ENCODE measurements at places on chromosomes 7 and 10.

DNA sequence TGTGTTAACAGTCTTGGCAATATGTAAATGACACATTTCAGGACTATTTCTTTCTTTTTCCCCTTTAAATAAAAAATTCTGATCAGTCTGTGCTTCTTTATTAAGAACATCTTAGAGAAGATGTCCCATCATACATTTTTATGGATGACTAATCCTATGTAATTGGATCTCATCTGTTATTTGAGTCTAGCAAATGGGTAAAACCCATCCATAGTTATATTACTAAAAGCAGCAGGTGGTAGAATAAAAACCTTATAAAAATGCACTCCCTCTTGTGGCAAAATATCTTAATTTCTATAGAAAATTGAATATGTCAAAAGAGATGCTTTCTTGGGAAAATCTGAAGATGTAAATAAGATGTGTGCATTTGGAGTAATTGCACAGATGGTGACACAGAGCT lies 35.3 kb downstream of the TRRAP start:
- no peak for DNase-seq

DNA sequence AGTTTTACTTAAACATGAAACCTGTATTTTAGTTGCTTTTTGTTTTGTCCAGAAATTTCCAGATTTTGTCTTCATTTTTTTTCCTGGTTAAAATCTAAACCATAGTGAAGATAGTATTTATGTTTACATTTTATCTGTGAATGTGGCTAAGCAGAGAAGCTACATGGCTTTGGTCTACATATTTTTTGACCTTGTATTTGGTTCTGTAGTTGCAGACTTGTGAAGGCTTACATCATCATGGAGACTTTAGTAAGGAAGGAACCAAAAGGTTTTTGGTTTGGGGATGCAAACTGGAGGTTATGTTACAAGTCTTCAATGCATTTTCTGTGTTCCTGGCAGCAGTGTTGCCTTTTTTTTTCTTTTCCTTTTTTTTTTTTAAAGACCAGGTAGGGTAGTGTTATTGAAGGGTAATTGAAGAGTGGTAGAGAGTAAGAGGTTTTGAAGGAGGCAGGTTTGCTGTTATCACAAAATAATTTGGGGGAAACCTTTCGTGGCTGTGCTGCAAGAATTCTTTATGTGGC lies 30.9 kb upstream of the VDAC2 start:
- no peak for DNase-seq

GRCh38 chr7:110187877-110188554 lies 902.9 kb upstream of the LRRN3 start:
- no peak for DNase-seq

DNA sequence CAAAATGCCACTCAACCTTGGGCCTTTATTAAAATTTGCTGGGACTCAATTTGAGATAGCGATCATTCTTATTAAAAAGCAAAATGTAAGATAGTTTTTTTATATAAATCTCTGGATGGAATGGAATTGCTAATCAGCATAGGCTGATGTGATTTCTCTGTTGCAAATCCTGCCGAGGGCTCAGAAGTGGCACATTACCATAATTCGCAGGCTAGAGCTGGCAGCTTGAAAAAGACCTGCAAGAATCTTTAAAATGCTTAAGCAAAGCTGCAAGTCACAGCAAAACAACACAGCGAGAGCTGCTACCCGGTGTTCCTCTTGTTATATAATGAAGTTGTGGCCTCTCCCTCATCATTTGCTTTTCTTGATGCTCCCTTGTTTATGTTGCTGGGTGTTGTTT lies 448.1 kb downstream of the GATA3 start:
- DNase-seq = no peak

- peak; percentile 60 for DNase-seq
These were observed 233.9 kb upstream of the CACNA2D1 start for GRCh38 chr7:82677493-82677892.

GRCh38 chr7:29569648-29570047 lies 6.0 kb downstream of the PRR15 start:
- DNase-seq = no peak

GRCh38 chr10:89256340-89256739 lies 4.8 kb upstream of the LIPA start:
- no peak for DNase-seq
